ENCODE measurements at places on chromosomes 7 and 10.
A peak's percentile ranks its signal among the peaks of the same experiment; 100 is the strongest.

DNA sequence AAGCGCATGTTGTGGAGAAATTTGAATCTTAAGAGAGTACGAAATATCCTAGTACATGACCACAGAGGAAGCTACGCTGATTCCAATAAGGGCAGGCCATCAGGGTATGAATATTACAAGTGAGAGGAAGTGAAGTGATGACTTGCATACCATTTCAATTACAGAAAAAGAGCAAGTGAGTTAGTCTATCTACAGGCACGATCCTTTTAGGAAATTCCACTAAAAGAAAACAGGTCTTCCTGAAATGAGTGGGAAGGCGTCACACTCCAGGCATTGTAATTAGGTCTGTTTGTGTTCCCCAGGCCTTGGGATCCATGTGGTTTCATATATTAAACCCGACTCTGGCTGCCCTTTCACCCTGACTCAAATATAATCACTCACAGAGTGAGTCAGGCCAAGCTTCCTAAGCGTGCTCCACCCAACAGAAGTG is 152.5 kb downstream of the SEMA3A start:
- no peak overlapping the region for H3K27ac ChIP-seq
- H3K27me3 ChIP-seq, result no peaks in the 10 kb centered on the region
- no peaks in the 10 kb centered on the region for H3K4me1 ChIP-seq
- H3K4me3 ChIP-seq, result no peak overlapping the region
- DNase-seq, result no peak

DNA sequence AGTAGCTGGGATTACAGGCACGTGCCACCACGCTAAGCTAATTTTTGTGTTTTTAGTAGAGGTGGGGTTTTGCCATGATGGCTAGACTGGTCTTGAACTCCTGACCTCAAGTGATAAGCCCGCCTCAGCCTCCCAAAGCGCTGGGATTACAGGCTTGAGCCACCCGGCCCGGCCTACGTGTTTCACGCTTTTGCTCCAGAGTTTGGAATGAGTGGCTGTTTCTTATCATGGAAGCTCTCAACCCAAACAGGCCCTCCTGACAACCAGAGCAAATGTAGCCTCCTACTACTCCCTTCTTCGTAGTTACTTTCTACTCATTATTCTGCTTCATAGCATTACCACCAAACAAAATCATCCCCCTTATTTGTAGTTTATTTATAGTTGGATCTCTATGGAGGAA is 26.8 kb upstream of the CASD1 start:
- no peak for DNase-seq
- H3K27ac ChIP-seq, result no peak overlapping the region
- H3K36me3 ChIP-seq, result no peaks in the 10 kb centered on the region
- no peaks in the 10 kb centered on the region for H3K27me3 ChIP-seq
- H3K4me3 ChIP-seq, result no peak overlapping the region

- H3K4me1 ChIP-seq, result no peaks in the 10 kb centered on the region
- H3K36me3 ChIP-seq, result no peaks in the 10 kb centered on the region
- no peak overlapping the region for H3K4me3 ChIP-seq
- H3K27ac ChIP-seq, result no peak overlapping the region
- peaks cover 92% of the 10 kb centered on the region for H3K27me3 ChIP-seq
Observed at GRCh38 chr7:68682910-68683309, 915.4 kb upstream of the AUTS2 start.

DNA sequence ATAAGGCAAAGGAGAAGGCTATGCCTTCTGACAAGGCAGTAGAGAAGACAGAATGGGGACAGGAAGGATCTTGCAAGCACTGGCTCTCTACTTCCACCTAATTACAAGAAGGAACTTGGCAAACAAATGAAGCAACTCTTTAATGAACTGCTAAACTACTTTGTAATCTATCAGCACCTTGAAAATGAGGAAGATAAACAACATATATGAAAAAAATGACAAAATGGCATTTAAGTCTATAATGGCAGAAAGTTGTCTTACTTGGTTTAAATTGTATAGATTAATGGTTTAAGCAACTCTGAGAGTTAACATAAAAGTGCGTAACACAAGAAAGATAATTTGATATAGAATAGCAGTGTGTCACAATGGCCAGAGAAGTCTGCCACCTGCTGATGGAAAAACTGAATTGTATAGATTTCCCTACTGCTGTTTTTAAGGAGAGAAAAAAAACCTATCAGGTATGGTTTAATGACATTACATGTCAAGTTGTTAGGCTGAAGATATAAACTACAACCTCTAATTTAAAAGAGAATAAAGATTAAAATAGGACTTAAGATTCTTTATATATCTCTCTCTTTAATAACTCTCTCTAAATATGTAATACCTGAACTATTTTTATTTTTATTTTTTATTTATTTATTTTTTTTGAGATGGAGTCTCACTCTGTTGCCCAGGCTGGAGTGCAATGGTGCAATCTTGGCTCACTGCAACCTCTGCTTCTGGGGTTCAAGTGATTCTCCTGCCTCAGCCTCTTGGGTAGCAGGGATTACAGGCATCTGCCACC is 11.8 kb downstream of the NT5C3A start:
- no peak for DNase-seq
- no peaks in the 10 kb centered on the region for H3K4me1 ChIP-seq
- no peaks in the 10 kb centered on the region for H3K27me3 ChIP-seq
- no peak overlapping the region for H3K4me3 ChIP-seq
- H3K36me3 ChIP-seq, result no peaks in the 10 kb centered on the region
- peak overlapping the region; percentile 36 for H3K27ac ChIP-seq
